ENCODE measurements at places on chromosomes 16 and 17.
A peak's percentile ranks its signal among the peaks of the same experiment; 100 is the strongest.

- no peak for DNase-seq
Observed at GRCh38 chr17:65297384-65297783, 160.2 kb downstream of the RGS9 start.

GRCh38 chr16:49023050-49023449 lies 258.6 kb downstream of the CBLN1 start:
- no peak for DNase-seq

- DNase-seq, result no peak
Observed at GRCh38 chr17:3738562-3739295, 15.0 kb downstream of the HASPIN start.

GRCh38 chr16:12406158-12406557 lies 397.5 kb downstream of the CPPED1 start:
- DNase-seq, result peak; percentile 86

DNA sequence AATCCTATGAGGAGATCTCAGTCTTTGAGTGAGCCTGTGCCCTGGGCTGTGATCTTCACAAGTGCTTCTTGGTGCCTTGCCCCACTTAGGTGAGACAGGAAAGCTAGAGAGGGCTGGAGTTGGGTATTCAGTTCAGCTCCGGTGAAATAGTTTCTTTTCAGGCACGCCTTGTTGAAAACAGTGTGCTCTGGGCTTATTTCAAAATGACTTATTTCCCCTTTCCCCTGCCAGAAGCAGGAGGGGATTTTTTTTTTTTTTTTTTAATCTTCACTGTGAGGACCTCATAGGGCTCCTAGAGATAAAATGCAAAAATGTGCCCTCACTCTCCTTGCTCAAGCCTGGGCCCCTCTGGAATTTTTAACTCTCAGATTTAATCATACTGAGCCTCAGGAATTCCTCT lies 27.2 kb downstream of the MOSMO start:
- DNase-seq, result peak; percentile 9

DNA sequence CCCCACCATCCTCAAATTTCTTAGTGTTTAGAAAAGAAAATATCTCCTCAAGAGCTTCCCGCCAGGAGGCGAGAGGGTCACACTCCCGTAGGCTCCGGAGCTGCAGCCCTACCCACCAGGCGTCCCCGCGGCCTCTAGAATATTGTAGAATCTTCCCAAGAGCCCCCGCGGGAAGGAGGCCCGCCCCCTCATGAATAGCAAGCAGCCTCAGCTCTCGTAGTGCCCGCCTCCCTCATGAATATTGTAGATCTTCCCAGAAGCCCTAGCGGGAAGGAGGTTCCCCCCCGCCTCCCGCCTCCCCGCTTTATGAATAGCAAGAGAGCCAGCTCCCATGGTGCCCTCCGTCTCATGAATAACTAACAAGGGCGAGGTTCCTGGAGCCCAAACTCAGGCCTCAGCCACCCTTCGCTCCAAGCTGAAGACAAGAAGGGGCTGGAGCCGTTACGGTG lies at the start of gene FBXO47:
TSS of gene FBXO47 (minus strand) at position 114 of the 449 bp plus-strand sequence. CDS start 4,378 bp downstream, outside the sequence.
- peak; percentile 93 for DNase-seq

GRCh38 chr17:63498626-63499195 lies 21.9 kb downstream of the ACE start:
- DNase-seq, result no peak

DNA sequence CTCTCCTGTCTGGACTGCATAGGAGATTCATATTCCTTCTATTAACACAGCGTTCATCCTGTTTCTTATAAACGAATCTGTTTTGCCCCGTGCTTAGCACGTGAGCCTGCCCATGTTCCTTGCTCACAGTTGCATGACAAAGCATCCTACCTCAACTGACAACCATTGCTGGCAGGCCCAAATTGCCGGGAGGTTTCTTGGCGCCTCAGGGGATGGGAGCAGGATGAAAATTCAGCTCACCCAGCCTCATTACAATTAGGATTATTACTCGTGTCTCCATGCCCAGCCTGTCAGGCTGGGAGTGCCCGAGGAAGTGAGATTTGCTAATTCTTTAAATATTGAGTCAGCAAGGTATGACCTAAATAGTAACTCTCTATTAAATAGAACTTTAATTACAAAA lies 36.7 kb upstream of the HELZ start:
- DNase-seq, result no peak

DNA sequence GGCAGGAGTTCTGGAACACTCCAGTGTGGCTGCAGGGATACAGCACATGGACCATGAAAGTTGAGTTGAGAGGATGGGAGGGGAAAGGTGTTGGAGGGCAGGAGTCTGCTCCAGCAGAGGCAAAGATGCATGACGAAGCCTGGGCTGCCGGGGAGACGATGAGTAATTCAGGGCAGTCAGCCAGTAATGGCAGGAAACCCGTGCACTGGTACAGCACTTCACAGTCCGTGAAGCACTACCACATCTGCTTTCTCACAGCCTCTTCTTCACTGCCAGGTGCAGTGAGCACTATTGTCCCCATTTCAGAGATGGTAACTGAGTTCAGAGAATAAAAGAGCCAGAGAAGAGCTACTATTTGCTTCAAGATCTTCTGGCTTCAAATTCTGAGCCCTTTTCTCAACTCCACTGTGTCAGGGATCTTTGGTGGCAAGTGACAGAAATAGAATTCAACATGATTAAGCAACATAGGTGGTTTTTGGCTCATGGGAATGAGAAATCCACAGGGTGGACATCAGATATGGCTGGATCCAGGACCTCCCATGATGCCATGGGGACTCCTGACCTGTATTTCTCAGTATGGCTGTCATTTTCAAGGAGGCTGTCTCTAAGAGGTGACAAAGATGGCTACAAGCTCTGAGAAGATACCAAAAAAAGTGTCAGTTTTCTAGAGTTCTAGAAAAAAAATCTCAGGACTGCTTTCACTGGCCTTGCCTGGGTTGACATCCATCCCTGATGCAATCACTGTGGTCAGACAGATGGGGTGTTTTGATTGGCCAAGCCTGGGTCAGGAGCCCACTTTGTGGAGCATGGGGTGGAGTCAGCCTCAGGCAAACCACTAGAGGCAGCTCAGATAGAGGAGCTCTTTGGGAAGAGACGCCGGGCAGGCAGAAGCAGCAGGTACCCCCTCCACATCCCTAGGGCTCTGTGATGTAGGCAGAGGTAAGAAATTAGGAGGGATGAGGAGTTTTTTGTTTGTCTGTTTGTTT lies 24.7 kb downstream of the IL21R start:
- DNase-seq, result peak; percentile 65

DNA sequence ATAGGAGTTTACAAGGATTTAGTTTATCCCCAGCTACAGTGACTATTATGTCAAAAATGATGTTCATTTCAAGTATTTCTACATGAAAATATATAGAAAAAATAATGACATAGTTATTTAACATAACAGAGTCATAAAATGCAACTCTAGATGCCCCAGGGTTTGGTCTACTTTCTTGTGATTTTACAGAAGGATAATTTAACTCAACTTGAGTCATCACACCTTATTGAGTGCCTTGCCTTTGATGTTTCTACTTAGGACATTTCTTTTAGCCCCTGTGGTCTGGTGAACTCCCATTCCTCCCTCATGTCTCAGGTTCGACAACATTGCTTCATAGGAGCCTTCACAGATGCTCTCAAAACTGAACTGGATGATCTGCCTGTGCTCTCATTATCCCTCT lies 2.0 kb downstream of the KRT20 start:
- DNase-seq, result no peak

DNA sequence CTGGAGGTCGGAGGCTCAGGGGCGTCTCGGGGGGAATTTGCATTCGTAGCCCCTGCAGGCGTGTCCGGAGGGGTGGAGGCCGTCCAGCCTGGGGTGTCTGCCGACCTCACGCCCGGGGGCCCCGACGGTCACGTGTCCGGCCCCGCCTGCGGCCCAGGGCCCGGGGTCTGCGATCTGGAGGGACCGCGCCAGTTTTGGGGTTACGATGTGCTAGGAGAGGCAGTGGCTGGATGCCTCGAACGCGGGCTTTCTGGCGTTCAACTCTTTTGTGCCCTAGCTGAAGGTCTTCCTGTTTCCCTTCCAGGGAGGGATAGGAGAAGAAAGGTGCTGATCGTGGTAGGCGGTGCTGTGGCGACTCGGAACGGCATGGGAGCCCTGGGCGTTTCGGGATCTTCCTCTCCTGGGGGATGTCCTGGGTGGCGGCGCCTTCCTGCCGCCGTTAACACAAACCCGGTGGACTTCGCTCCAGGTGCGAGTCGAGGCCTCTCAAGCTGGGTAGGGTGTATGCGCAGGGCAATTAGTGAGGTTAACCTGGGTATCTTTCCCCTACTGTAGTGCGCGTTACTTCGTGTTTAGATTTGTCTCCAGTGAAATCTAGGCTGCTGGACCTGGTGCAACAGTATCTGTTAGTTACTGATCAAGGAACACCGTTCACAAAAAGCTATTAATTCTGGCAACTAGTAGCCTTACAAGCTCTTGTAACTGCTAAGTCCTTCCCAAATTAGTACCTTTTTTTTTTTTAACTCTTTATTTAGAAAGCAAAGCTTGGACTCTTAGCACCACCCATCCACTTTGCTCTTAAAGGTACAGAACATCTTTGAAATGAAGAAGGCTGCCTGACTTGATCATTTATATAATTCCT lies 1.3 kb downstream of the AKAP1 start:
- DNase-seq, result no peak

GRCh38 chr16:56102183-56102686 lies 89.1 kb upstream of the GNAO1 start:
- no peak for DNase-seq

DNA sequence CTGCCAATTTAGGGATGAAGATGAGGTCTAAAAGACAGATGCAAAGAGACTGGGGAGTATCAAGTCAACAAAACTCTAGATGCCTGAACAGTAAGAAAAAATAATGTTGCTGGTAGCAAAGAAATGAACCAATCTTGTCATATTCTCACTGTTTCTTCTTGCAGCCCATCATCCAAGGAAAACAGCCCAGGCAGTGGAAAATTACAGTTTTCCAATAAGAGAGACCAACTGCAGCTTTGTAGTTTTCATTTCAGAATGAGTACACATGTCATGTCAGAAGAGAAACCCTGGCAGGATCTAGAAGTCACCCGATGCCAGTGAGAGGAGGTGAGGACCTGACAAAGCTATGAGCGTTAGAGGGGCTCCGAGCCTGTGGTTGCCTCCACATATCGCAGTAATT lies 500.4 kb upstream of the PSMD7 start:
- no peak for DNase-seq

GRCh38 chr17:77726549-77727006 lies 231.9 kb upstream of the TNRC6C start:
- no peak for DNase-seq

DNA sequence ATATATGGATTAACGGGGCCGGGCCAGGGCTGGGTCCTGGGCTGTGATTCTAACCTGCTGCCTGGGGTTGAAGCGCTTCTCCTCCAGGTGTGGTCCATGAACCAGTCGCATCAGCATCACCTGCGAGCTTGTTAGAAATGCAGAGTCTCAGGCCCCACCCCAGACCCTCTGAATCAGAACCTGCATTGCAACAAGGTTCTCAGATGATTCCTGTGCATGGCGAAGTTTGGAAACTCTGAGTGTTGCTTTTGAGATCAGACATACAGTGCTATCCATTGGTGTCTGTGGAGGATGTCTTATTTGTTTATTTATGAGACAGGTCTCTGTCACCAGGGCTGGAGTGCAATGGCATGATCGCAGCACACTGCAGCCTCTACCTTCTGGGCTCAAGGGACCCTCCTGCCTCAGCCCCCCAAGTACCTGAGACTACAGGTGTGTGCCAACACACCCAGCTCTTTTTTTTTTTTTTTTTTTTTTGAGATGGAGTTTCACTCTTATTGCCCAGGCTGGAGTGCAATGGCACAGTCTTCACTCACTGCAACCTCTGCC lies 99.8 kb downstream of the PITPNC1 start:
- no peak for DNase-seq

- DNase-seq, result no peak
Observed at GRCh38 chr17:79691931-79692330, 38.8 kb upstream of the ENPP7 start.

DNA sequence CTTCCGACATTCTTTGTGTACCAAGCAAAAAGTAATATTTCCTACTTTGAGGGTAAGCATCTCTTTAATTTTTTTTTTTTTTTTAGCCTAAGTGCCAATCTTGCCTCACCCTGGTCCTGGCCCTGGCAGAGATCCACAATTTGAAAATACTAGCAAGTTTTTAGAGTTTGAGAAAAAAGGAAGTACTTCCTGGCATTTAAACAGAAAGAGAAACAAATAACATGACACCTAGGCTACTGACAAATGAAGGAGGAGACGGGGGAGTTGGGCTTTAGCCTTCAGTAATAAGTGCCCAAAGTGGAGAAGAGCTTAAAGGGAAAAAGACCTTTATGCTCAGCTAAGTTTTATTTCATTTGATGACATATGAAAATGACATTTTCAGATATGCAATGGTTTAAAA lies 92.8 kb downstream of the HS3ST3A1 start:
- peak; percentile 38 for DNase-seq

GRCh38 chr17:77297693-77298666 lies 157.2 kb downstream of the SEC14L1 start:
- DNase-seq, result no peak

DNA sequence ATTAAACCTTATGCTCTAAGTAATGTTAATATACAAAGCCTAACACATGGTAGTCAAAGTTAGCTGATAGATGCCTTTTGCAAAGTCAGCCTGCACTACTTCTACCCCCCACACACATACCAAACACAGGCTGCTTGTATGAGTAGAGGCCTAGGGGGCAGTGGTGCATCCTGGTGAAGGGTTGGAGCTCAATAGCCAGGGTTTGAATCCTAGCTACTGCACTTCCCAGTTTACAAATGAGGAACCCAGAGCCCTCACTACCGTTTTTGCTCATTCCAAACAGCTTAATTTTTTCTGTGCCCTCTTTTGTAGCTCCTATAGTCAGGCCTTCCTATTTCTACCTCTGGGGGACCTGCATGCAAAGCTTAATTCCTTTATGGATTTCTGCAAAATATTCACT lies 18.9 kb upstream of the HYDIN start:
- peak; percentile 12 for DNase-seq

GRCh38 chr16:10964891-10965326 lies 20.5 kb downstream of the CLEC16A start:
- no peak for DNase-seq

DNA sequence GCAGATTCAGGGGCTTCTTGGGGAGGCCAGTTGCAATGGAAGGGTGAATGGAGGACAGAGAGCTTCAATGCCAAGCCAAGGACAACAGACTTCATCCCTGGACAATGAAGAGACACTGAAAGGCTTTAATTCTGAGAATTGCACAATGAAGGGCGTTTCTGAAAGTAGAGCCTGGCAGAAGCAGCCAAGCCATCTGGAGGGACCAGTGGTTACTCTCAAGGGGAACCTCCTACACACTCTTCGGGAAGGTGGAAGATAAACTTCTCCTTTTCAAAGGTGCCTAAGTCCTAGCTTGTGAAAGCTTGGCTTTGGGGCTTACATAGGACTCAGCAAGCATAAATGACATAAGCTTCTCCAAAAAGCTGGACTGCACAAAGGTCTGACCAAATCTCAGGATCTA lies 6.2 kb upstream of the CES1 start:
- DNase-seq, result peak; percentile 60

DNA sequence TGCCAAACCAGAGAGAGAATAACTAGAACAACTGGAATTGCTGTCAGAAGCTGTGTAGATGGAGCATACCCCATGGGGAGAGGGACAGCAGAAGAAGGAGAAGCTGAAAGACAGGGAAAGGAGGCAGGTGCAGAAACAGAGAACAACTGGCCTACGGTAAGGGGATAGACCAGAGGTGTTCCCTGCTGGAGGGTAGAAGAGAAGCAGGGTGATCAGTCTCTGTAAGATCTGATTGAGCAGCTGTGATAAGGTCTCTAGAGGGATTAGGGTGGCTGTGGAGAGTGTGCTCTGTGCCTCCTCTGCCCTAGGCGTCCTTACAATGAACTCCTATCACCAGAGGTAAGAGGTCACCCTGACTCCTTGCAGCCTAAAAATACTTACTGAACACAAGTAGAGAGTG lies 30.4 kb upstream of the HS3ST3B1 start:
- no peak for DNase-seq

- no peak for DNase-seq
Observed at GRCh38 chr17:17204635-17205231, 1.4 kb downstream of the PLD6 start.
